ENCODE measurements at places on chromosomes 16 and 17.

DNA sequence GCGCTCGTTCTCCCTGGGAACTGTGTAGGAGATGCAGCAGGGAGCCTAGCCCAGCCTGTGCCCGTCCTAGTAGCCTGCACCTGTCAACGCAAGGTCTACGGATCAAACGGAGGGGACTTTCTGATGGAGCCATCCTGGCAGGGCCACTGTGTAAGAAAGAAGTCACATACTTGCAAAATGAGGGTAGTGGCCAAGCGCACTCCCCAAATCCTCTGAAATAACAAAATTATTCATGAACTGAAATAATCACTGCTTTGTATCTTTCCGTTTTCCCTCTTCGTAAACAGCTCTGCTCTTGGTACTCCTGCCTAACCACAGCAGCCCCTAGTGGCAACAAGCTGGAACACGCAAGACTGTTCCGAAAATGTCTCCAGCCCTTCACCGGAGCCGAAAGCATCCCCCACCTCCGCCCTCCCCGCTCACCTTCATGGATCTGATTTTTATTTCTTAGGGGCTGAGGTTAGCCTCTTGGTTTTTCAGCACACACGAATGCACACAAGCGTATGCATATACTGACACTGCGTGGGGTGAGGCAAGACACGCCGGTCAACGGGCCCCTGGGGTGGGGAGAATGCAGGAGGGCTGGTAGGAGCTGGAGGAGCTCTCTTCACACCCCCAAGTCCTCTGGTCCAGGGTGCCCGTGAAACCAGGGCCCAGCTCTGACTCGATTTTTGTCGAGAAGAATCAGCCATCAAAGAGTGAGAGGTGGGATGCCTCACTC is 100.8 kb downstream of the ABCC12 start:
- no peak for DNase-seq

DNA sequence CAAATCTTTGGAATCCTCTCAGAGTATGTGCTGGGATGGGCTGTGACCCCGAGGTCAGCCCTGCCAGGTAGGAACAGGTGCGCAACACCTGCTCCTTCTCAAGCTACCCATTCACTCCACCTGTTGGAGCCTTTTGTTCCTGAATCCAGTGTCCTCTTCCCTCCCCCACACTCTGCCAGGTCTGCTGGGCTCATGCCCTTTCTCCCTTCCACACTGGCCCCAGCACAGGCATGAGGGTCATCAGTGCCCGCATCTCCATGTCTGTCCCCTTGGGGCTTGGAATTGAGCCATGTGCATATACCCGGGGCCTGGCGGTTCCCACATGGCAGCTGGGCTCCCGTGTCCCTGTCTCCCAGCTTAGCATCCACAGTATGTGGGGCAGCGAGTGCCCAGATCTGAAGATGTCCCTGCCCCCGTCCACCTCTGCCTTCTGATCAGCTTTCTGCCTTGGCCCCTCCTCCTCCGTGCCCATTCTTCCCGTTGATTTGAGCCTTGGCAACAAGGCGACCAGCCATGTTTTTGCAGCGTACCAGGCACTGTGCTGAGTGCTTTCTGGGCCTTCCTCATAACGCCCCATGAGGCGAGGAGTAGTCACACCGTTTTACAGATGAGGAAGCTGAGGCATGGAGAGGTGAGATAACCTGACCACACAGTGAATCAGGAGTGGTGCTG is 102.2 kb downstream of the RAP1GAP2 start:
- no peak for DNase-seq

DNA sequence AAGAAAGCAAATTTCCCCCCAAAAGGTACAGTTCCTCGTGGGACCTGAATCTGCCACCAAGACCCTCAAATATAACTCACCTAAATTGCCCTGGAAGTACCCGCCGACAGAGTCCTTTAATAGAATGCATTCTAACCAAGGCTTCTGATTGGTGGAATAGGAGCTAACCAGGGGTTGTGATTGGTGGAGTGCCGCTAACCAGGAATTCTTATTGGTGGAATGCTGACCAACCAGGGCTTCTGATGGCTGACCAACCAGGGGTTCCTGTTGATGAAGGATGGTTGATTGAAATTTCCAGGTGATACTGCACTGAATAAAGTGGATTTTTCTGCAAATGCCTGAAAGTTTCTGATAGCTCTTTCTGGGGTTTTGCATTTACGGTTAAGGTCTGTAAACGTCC is 6.5 kb downstream of the TFAP4 start:
- DNase-seq: no peak

DNA sequence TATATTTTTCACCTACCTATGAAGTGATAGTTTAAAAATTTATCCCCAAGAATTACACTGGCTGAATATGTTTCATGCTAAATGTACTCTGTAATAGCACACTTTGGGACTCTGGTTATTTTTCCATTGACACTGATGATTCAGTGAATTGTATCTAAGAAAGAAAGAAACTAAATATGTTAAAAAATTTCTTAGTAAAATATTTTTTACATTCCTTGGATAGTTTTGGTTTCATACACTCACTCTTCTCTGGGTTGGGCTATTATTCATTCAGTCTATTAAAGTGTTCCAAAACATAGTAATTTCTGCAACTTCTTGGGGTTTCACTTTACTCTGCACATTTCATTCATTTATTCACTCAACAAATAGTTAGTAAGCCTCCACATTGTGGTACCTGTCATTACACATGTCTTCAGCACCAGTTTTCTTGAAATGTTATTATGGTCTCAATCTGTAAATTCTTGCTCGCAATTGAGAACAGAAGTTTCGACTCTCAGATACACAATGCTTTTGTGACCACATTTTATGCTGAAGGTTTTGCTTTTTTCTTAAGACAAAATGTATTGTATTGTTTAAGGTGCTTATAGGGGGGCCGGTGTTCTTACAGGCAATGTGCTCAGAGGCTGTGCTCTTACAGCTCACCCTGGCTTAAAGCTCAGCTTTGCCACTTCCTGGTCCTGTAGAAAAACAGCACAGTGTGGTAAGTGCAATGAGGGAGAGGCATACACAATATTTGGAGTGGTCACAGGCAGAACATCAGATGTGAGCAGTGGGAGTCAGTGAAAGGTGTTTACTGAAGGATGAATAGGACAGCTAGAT is 17.4 kb downstream of the CNTNAP4 start:
- DNase-seq: no peak

DNA sequence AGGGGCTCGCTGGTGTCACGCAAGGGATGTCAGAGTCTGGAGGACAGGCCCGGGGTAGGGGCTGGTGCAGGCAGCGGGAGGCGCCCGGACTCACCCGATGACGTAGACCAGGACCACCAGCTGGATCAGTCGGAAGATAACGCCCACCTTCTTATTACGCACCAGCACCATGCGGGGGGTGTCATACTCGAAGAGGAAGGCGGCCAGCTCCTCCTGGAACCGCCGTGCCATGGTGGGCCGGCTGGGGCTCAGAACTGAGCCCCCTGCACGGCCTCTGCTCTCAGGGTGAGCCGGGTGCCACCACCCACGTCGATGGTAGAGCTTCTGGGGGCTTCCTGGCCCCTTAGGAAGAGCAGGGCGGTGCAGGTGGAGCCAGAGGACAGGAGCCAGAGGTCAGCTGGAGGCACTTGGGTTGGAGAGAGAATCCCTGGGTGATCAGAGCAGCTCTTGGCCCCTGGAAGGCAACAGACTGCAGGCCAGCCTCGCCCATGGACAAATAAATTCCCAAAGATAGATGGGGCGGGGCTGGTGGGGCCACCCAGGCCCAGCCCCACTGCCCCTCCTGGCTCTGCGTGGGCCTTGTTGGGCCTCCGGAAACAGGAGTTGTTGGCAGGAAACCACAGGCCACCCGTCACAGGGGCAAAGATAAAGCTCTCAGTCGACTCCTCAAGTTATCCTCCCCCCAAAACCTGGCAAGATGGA is at the start of gene P2RX1:
P2RX1 (minus strand) TSS at position 471 of the 702 bp plus-strand sequence; CDS start at position 231, 240 bp downstream.
- DNase-seq: no peak

GRCh38 chr17:59620064-59620359 is 317 bp downstream of the CLTC start:
- no peak for DNase-seq

DNA sequence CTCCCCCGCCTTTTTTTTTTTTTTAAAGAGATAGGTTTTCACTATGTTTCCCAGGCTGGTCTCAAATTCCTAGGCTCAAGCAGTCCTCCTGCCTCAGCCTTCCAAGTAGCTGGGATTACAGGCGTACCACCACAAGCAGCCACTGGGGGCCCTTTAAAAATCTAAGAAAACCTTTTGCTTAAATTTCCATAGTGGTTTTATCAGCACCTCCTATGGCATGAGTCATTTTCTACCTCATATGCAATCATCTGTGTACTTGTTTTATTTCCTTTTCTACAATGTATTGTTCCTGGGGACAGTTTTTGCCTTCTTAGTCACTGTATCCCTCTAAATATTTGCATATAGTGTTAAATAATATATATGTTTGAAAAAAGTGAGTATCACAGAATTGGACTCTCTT is 29.2 kb downstream of the GNA13 start:
- no peak for DNase-seq

DNA sequence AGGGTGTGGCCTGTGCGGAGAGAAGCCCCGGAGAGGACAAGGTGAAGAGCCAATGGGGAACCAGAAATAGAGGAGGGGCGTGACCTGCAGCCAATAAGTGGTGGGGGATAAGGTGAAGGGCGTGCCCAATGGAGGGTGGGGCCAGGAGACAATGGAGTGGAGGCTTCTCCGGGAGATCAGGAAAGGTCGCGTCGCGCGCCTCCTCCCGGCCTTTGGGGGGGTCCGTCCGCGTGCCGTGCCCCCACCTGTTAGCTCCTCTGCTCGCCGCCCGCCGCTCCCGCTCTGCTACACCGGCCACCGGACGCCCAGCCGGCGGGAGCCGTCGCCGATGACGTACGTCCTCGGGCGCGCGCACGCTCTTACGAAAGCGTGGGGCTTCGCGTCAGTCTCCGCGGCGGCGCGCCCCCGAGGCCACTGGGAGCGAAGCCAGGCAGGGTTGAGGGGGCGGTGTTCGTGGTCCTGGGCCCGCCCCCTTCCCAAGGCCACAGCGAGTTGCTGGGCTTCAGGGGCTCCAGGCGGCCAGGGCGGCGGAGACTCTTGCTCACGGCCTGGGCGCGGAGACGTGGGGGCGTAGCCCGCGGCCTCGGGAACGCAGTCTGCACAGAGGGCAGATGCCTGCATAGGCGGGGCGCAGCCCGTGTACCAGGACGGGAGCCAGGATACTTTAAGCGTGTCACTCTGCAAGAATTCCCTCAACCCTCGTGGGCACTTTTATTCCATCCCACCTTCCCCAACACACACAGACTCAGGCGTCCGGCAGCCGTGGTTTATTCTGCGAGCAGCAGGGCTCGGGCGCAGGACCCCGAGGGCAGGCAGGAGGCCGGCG is at the start of gene MATCAP1:
MATCAP1 (minus strand) TSS at position 337 of the 826 bp plus-strand sequence. CDS start 3,353 bp downstream, outside the sequence.
- DNase-seq: peak; percentile 83

GRCh38 chr16:2432286-2432685 is 3.0 kb downstream of the CCNF start:
- DNase-seq: no peak

DNA sequence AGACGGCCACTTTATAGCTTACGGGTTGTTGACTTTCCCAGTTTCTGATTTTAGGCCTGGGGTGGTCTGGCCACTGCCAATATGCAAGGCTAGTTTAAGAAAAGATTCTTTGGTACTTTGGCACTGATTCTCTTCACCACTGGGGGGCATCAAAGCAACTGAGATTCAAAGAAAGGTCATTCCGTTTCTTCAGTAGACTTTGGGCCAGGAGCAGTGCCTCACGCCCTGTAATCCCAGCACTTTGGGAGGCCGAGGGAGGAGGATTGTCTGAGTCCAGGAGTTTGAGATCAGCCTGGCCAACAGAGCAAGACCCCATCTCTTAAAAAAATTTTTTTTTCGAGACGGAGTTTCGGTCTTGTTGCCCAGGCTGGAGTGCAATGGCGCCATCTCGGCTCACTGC is 53.0 kb downstream of the RPA1 start:
- no peak for DNase-seq

- DNase-seq: no peak
These were observed 7.3 kb upstream of the METRNL start for GRCh38 chr17:83071966-83072562.
